ENCODE measurements at places on chromosomes 2 and 18.
A peak's percentile ranks its signal among the peaks of the same experiment; 100 is the strongest.

DNA sequence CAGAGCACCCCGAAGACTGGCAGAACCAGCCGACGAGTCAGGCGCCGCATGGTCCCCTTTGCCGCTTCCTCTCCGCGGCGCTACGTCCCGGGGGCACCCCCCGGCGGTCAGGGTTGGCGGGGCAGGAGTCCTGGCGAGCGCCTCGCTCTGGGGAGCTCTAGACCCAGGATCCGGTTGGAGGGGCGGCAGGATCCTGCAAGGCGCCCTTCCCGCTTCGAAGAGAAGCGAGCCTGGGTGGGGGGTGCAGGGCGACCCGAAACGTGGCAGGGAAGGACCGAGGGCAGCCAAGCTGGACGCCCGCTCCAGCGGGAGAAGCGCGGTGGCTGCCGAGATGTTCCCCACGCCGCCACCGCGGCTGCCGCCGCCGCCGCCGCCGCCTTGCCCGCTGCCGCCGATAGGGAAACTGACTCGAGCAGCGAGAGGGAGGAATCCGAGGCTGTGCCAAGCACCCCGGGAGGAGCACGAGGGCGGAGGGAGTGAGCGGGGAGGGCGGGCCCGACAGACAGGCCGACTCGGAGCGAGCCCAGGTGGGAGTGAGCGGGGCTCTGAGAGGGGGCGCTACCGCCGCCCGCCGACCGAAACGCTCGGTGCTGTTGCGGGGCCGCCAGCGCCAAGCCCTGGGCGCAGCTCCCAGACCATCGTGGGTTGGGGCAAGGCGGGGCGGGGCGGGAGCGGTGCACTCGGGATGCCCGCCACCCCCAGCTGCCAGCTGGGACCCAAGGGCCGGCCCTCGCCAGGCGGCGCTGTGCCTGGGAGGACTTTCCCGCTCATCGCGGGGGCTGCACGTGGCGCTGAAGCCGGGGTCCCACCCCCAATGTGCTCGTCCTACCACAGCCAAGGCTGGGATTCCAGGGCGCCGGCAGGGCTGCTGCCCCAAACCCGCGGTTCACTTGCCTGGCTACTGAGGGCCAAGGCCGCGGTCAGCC, at the start of gene GALNT14:
Gene GALNT14, minus strand, starts transcription at position 404 of the 926 bp plus-strand sequence. Its CDS starts 354 bp downstream, at position 50.
- no peak for DNase-seq

GRCh38 chr18:48821251-48821590, 129.5 kb downstream of the SMAD7 start:
- no peak for DNase-seq

DNA sequence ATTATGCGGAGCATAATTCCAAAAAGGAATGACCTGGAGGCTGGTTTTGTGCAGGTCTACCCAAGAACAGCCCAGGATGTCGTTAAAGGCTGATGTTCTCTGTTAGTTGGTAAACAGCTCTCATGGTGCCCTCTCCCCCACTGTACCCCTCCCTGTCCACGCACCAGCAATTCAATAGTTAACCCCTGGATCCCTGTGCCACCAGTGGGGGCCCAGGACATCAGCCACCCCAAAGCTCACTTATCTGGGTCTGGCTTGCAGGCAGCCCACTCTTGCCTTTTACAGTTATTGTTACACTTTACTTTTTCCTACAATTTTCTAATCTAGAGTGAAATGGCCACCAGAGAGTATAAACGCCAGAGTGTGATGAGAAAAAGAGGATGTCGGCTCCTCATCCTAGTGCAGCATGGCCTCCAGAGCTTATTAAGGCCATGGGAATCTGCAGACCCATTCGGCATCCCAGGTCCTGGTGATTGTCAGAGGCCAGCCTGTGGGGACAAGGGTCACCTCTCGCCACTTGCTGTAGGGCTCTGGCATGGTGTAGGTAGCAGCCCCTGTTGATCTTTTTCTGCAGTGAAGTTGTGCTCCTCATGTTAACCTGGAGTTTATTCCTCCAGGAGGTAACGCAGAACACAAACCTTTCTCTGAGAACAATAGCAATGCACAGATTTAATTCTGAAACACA, 30.3 kb downstream of the TWIST2 start:
- no peak for DNase-seq

DNA sequence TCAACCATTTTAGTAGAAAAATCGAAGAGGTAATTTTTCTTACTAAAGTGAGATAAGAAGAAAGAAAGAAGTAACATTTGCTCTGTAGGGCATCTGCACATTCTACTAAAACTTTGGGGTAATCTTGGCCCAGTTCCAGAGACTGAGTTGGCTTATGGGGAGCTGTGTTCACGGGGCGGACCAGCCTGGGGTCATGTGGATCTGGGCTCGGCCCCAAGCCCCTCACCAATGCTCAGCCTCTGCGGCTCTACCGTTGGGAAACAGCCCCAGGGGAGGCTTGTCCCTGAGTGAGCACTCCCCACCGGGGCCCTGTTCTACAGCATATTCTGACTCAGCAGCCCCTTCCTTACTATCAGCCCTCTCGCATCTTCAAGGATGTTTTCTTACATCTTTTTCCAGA, 132.3 kb downstream of the RTP5 start:
- DNase-seq, result no peak

DNA sequence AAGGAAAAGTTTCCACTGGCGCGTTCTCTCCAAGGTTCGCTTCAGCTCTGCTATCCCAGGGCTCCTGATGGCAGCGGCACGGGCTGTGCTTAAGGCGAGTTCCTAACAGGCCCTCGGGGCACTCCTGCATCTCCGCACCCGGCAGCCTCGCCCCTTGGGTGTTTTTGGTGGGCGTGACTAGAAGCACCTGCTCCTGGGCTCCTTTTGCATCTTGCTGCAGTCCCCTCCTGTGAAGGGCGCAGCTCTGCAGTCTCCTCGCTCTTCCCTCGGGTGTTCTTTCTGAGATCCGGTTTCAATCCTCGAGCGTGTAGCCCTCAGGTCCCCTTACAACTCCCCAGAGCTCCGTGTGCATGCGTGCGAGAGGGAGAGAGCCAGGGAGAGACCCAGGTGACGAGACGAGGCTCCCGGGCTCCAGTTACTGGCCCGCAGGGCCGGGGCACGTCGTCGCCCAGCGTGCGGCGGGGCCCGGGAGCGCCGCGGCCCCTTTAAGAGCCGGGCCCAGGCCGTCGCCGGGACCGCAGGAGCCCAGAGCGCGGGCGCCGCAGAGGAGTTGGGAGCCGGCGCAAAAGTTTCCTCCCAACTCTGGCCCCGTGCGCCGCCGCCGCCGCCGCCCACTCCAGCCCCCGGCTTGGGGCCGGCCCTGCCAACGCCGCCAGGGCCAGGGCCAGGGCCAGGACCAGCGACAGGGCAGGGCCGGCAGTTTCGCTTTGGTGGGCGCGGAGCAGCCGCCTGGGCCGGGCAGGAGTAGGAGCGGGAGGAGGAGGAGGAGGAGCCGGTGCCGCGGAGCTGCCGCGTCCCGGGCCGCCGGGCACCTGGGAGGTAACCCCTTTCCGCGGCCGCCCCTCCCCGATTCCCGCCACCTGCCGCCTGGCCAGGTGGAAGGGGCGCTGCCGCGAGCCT, at the start of gene PARD3B:
Gene PARD3B, plus strand, starts transcription at position 515 of the 900 bp plus-strand sequence. CDS start 525 bp downstream, outside the sequence.
- DNase-seq, result peak; percentile 20

- no peak for DNase-seq
Measured at GRCh38 chr2:177484180-177484795, 91.7 kb downstream of the AGPS start.

GRCh38 chr2:175418224-175418835, 236.8 kb upstream of the ATP5MC3 start:
- no peak for DNase-seq

DNA sequence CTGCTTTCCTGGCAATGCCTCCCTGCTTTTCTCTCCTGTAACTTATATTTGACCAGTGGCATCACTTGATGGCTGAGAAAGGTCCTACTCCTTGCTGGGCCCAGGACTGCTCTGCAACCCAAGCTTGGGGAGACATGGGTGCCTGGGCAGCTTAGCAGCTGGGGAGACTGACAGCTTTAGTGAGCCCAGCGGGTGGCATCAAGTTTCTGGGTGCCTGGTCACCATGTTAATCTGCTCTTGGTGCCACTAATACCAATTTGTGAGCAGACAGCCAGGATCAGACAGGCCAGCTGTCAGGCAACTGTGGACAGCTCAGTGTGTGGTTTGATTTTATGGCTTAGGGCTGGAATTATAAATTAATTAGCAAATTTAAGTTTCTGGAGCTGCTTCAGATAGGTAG, 144.8 kb upstream of the GLI2 start:
- no peak for DNase-seq

All from pulmonary artery endothelial cell (primary cell).